ENCODE measurements at places on chromosomes 2 and 18. TPM values are rescaled to one million over a fixed set of nuclear protein-coding genes. Genes with fewer than 3 reads are reported as not detected.

Gene DNAJC5G
- 18.1 TPM for total RNA-seq

Gene IL1B
- total RNA-seq = not detected

DNA sequence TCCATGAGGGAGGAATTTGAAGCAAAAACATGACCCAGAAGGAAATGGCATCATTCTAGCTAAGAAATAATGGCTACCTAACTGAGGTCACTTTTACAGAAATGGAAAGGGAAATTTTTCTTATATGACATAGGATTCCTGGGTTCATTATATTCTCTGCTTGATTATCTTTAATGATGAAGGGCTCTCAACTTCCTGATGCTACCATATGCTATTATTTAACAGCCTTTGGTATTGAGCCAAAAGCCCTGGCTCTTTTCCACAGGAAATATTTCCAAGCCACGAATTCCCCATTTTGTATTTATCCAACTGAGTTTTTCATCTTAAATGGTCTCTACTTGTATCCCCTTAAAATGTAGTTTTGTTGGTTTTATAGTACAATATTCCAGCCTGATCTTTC, 63.2 kb upstream of the NPAS2 start:
- no peak for DNase-seq

DNA sequence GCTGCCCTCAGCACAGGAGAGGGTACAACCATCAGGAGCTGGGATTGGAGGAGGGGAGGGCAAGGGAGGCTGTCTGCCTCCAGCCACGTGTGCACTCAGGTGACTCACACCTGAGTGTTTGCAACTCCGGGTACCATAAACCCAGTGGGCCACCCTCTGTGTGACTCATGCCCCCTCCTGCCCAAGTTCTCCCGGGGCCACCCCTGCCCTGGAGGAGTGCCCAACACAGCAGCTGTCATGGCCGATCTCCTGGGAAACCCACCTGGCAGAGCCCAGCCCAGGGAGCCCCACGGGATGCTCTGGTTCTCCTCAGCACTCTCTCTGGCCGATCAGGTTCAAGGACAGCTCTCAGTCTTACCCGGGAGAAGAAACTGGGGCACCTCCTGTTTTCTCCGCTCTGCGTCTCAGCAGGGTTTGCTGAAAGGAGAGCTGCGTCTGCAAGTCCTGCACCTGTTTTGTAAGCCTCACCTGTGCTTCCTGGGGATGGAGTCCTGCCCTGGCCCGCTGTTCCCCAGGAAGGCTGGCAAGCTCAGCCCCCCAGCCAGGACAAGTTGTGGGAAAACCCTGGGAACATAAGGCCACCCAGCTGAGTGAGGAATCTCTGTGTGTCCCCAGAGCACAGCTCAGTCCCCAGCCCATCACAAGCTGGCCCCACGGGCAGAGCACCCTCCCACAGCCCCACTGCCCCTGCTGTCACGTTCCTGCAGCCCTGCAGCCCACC, 44.0 kb upstream of the UBE2F start:
- no peak for DNase-seq

DNA sequence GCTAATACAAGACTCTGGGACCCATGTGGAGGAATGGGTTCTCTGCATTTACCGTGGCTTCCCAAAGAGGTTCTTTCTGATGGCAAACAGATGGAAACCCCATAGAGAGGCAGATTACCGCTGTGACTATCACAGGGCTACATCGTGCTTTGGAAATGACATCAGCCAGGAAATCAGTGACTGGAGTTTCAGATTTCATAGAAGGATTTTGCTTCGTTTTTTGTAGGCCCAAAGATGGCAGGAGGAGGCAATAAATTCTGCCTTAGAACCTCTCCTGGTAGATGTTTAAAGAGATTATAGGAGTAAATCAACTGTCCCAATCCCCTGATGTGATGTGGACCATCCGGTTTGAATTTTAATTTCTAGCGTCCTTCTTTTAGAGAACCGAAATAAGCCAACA, 214.1 kb downstream of the AGPS start:
- no peak for DNase-seq

GRCh38 chr2:39696101-39696553, 30.4 kb downstream of the TMEM178A start:
- no peak for DNase-seq

Measured in OCI-LY7 (cell line).